ENCODE measurements at places on chromosomes 11 and 22. TPM values are rescaled to one million over a fixed set of nuclear protein-coding genes. Genes with fewer than 3 reads are reported as not detected.

DNA sequence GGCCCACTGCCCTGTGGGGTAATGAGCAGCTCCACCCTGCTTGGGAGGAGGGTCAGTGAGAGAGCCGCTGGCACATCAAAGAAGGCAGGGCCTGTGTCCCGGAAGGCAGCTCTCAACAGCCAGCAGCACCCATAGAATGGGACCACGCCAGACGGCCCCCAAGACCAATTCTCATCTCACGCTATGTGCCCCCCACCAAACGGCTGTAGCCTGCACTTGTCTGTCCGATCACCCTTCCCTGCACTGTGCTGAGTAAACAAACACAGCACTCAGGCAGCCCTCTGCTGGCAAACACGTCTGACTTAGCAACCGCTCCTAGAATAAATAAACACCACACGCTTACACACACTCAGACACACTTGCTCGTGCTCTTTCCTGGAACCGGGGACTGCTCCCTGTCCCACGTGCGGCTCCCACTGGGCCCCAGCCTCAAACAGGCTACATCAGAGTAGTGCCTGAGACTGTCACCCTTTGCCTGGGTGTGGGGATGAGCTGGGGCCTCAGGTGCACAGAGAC lies 53.2 kb upstream of the CDON start:
- no peaks in the 10 kb centered on the region for H3K27me3 ChIP-seq
- H3K4me3 ChIP-seq, result no peak overlapping the region
- peak; percentile 90 for DNase-seq
- H3K4me1 ChIP-seq, result peaks cover 47% of the 10 kb centered on the region
- H3K36me3 ChIP-seq, result no peaks in the 10 kb centered on the region
- peak overlapping the region; percentile 71 for H3K27ac ChIP-seq

- H3K27ac ChIP-seq, result no peak overlapping the region
- peak; percentile 17 for DNase-seq
- no peak overlapping the region for H3K4me3 ChIP-seq
- H3K4me1 ChIP-seq, result no peaks in the 10 kb centered on the region
- H3K36me3 ChIP-seq, result no peaks in the 10 kb centered on the region
Observed at GRCh38 chr11:47856186-47856585, 8.0 kb upstream of the NUP160 start.

GRCh38 chr11:11461473-11461872 lies 108.4 kb upstream of the CSNK2A3 start:
- no peaks in the 10 kb centered on the region for H3K27me3 ChIP-seq
- H3K4me3 ChIP-seq, result no peak overlapping the region
- no peaks in the 10 kb centered on the region for H3K36me3 ChIP-seq

DNA sequence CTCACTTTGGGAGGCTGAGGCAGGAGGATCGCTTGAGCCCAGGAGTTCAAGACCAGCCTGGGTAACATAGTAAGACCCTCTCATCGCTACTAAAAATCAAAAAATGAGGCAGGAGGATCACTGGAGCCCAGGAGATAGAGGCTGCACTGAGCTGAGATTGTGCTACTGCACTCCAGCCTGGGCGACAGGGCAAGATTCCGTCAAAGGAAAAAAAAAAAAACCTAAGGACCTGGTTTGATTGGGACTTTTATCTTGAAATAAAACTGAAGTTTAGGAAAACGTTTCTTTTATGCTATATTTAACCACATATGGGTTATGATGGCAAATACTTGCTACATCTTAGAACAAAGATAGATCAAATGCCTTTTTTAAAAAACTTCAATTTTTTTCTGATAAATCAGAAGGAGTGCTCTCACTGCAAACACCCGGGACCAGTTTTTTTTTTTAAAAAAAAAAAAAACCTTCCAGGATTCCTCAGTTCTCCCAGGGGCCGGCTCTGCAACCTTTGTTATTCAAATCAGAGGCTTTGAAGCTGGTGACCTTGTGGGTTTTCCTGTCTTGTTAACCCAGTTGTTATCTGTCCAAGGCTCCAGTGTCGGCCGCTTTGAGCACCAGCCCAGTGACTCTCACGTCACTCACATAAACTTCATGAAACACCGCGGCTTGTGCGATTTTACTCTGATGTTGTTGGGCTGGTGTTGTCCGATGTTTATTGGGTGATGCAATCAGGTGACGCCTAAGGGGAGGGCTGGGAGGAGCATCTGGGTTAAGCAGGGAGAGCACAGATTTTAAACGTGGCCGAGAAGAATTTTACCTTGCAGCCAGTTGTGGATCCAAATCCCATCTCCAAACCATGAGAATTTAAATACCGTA lies 24.7 kb upstream of the SLC22A12 start:
- H3K4me1 ChIP-seq, result peaks cover 3% of the 10 kb centered on the region
- H3K27ac ChIP-seq, result peak overlapping the region; percentile 46
- H3K36me3 ChIP-seq, result no peaks in the 10 kb centered on the region
- no peaks in the 10 kb centered on the region for H3K27me3 ChIP-seq

- no peaks in the 10 kb centered on the region for H3K36me3 ChIP-seq
- H3K4me1 ChIP-seq, result no peaks in the 10 kb centered on the region
- peak; percentile 63 for DNase-seq
- no peak overlapping the region for H3K4me3 ChIP-seq
- no peaks in the 10 kb centered on the region for H3K27me3 ChIP-seq
Observed at GRCh38 chr11:18578975-18579598, 9.4 kb downstream of the UEVLD start.

DNA sequence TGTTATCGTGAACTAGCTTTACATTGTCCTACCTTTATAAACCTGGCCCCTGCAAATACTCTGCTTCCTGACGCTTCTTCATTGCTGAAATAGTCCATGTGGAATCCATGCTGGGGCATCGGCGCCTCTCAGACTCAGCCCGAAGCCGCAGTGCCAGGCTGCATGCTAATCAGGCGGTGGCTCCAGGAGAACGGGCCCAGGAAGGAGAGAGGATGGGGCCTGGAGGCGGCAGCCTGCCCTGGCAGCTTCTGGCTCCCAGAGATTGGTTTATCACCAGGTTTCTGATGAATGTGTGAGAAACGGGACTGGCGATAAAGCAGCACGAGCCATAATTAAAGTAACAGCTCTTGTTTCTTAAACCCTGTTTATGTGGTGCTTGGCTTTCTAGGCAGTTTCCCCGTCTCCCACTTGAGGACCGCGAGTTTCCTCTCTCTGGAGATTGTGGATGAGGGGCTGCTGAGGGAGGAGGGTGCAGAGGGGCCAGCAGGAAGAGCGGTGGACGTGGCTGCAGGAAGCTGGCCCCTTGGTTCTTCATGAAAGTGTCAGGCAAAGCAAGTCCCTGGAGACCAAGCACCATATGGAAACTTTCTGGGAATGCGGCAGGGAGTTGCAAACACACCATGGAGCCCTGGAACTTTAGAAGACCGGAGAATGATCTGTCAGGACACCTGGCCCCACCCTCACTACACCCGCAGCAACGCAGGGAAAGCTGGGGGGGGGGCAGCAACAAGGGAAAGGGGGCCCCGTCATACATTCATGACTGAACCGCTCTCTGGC lies 93.4 kb downstream of the NTM start:
- H3K4me3 ChIP-seq, result no peak overlapping the region
- H3K27ac ChIP-seq, result no peak overlapping the region
- no peaks in the 10 kb centered on the region for H3K36me3 ChIP-seq
- peaks cover 8% of the 10 kb centered on the region for H3K4me1 ChIP-seq

- H3K27ac ChIP-seq, result no peak overlapping the region
- no peaks in the 10 kb centered on the region for H3K4me1 ChIP-seq
- no peak overlapping the region for H3K4me3 ChIP-seq
- H3K36me3 ChIP-seq, result no peaks in the 10 kb centered on the region
- DNase-seq, result no peak
- H3K27me3 ChIP-seq, result no peaks in the 10 kb centered on the region
Observed at GRCh38 chr11:73454987-73455386, 78.8 kb downstream of the RELT start.

The FBXO7 gene
- total RNA-seq, result 91.3 TPM
